GM04503 (cell line): ENCODE measurements at places on chromosomes 16 and 17.

DNA sequence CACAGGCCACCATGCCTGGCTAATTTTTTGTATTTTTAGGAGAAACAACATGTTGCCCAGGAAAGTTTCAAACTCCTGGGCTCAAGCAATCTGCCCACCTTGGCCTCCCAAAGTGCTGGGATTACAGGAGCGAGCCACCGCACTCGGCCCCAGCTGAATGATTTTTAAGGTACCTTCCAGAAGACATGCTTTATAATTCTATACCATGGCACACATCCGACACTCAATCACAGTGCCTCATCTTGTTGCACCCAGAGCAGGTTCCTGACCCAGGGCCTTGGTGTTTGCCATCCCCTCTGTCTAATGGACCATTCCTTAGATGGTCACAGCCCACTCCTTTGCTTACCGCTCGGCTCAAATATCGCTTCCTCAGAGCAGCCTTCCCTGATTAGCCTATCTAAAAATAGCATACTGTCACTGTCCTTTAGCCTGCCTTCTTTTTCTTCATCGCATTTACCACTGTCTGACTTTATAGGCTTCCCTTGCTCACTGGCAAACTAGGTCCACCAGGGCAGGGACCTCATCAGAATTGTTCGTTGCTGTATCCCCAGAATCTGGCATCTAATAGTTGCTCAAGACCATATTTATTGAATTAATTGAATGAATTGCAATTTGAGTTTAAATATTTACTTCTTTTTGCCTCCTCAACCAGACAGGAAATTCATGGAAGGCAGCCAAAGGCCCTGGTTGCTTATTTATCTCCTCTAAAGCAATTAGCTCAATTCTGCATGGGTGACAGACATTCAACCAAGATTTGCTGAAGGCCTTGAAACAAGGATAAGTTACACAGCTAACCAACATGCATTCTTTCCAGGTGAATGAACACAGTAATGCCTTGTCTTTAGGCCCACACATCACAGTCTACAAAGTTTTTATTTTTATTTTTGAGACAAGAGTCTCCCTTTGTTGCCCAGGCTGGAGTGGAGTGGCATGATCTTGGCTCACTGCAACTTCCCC, 6.3 kb upstream of the TENT4B start:
- no peak for DNase-seq

DNA sequence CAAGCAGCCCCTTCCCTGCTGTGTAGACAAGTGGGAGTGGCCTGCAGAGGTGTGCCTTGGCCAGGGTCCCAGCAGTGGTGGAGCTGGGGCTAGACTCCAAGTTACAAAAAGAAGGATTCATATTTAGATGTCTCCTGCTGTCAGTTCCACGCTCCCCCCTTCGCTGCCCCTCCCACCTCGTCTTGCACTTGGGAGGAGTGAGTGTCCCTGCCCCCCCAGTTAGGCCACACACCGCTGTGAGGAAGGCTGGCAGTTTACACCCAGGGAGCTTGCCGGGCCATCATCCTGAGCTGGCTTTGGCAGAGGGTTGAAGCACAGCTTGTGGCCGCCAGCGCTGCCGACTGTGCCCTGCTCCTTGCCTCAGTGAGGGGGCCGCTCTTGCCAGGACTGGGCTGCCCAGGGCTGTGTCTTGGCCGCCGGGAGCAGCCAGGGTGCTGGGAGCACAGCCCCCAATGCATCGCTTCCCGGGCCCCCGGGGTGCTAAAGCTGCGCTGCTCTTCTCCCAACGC, 44.3 kb downstream of the ELAC2 start:
- DNase-seq, result no peak

- DNase-seq, result no peak
Measured at GRCh38 chr17:5694551-5694950, 110.2 kb upstream of the NLRP1 start.

DNA sequence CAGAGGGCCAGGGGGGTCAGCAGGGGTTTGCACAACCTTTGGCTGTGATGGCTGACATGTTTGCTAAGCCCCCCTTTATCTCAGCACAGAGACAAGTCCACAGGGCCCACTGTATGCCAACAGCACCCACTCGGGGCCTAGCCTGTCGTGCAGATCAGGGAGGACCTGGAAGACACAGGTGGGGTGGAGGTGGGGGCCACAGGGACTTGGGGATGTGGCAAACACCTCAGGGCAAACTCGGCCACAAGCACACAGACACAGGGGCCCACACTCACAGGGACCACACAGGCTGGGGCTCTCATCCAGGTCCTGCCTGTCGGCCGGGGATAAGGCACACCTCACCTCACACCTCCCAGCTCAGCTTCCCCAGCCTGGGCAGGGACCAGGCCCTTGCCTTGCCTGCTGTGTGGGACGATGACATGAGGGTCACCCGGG, 87.9 kb downstream of the C16orf78 start:
- no peak for DNase-seq

GRCh38 chr17:66781135-66781534, 53.8 kb upstream of the CACNG5 start:
- no peak for DNase-seq

- DNase-seq, result no peak
Measured at GRCh38 chr16:3979518-3979917, 99.0 kb upstream of the CREBBP start.
